Caki2 (cell line): ENCODE measurements at places on chromosomes 7 and 10.

DNA sequence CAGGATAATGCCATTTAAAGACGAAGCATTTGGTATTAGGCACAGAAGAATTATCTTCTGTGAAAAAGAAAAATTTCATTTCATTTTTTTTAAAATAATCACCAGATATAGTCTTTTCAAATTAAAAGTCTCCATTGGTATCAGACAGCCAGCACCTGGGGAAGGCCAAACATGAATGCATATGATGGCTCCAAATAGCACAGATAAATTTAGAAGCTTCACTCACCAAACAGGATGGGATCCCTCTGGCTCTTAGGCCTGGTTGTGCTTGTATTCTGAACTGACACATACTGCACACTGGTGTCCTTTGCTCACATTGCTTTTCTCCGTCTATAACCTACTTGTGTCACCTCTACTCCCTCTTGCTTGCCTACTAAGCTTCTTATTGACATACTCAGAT is 169.5 kb upstream of the CHRM2 start:
- no peak for DNase-seq

- DNase-seq = peak; percentile 81
These were observed 109.6 kb upstream of the MTPN start for GRCh38 chr7:136086712-136087111.

- no peak for DNase-seq
These were observed 71.3 kb downstream of the CUL1 start for GRCh38 chr7:148770004-148770403.

DNA sequence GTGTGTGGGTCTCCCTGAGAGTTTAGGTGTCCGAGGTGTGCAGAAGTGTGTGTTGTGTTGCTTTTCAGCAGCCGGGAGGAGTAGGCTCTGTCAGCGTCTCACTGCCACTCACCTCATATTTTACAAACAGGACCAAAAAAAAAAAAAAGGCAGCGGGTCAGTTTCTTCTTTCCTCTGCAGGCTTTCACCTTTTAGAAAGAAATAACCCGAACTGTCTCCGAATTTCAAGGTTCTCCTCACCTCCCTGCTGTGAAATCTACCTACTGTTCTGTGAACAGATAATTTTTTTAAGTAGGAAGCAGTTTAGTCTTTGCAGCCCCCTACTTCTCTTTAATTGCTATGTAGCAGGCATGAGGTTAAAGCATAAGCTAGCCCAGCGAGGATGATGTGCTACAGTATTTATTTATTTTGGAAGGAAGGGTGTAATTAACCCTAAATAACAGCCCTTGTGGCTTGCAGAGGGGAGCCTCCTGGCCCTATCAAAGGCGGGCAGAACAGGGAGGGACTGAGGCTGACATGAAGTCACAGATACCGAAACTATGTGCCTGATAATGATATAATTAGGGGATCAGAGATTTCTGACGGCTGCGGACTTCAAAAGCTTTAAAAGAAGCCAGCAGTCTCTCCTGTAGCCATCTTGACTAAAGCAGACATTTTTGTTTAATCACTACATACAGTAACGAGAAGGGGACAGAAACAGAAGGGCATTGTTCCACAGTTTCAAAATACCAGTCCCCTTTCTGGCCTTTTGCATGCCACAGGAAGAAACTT is 1.6 kb downstream of the BAMBI start:
- peak; percentile 37 for DNase-seq

DNA sequence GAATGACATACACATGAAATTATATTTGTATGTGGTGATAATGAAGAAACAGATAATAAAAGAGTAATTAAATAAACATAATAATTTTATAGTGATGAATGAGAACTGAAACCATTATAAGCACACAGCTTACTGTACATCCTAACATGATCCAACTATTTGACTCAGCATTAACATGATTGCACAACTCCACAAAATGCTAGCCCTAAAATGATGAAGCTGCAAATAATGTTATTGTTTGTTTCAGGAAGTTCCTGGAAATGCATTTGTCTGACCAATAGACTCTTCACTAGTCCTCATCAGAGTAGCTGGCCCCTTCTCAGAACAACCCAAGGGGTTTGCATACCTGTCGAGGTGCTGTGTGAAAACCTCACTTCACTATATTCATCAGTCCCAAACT is 115.5 kb downstream of the RTKN2 start:
- no peak for DNase-seq

GRCh38 chr7:143456992-143457793 is 13.9 kb downstream of the TAS2R60 start:
- no peak for DNase-seq

DNA sequence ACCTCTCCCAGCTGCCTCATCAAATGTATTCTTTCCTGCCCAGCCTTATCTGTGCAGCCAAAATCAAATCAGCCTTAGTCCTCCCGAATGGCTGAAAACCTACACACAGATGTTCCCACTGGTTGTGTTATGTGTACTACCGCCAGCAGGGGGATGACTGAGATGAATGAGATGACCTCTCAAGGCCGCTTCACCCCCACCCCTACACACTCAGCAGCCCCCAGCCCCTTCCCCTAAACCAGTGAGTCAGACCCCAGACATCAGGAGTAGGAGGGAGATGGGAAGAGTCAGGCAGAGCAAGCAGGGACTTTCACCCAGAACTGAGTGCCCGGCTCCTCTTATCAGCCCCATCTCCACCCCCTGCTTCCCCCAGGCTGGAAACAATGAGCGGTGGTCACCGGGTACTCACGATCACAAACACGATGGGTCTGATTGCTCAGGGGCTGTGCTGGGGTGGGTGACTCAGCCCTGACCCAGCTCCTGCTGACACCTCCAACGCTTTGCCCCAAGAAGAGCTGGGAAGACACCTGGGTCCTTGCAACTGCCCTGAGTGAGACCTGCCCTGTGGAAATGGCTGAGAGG is 6.5 kb upstream of the C10orf105 start:
- DNase-seq = no peak

DNA sequence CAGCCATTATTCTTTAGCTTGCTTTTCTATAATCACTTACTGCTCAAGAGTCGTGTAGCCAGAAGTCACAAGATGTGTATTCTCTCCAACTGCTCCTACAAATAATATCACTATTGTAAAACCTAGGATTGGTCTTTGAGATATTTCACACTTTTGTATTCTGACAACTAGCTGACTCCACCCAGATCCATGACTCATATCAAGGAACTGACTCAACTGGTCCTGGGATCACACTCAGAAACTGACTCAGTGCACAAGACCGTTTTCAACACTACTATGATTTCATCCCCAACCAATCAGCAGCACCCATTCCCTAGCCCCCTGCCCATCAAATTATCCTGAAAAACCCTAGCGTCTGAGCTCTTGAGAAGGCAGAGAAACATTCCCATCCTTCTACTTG is 56.5 kb upstream of the ORC5 start:
- DNase-seq = no peak

GRCh38 chr10:96496281-96496925 is 17.3 kb downstream of the TLL2 start:
- peak; percentile 13 for DNase-seq

GRCh38 chr7:14191686-14192098 is 202.2 kb upstream of the ETV1 start:
- DNase-seq = no peak

DNA sequence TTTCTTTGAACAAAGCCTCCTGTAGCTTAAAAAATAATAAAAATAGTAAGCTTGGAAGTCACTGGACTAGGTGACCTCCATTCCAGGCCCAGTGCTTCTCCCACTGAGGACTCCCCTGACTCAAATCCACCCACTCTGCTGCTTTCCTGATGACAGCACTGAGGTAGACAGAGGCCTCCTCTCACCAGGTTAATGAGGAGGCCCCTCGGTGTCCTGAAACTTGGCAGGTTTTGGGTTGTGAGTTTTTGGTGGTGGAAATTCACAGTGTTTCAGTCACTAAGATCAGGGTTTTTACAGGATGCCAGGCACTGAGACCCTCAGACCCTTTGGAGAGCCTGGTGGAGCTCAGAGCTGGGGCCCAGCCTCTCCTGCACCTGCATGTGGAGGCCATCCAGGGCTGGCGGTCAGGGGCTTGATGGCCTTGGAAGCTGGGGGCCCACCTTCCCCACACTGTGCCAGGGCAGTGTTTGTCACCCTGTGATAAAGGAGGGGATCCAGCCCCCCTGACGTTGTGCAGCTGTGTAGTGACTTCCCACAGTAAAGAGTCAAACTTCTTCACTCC is 19.1 kb downstream of the TSPAN14 start:
- DNase-seq = no peak

- no peak for DNase-seq
These were observed 2.2 kb downstream of the DNAJC30 start for GRCh38 chr7:73681031-73681430.

GRCh38 chr10:106655165-106655564 is 509.3 kb downstream of the SORCS1 start:
- DNase-seq = no peak

- no peak for DNase-seq
These were observed 24.4 kb upstream of the PPIF start for GRCh38 chr10:79322616-79323543.

DNA sequence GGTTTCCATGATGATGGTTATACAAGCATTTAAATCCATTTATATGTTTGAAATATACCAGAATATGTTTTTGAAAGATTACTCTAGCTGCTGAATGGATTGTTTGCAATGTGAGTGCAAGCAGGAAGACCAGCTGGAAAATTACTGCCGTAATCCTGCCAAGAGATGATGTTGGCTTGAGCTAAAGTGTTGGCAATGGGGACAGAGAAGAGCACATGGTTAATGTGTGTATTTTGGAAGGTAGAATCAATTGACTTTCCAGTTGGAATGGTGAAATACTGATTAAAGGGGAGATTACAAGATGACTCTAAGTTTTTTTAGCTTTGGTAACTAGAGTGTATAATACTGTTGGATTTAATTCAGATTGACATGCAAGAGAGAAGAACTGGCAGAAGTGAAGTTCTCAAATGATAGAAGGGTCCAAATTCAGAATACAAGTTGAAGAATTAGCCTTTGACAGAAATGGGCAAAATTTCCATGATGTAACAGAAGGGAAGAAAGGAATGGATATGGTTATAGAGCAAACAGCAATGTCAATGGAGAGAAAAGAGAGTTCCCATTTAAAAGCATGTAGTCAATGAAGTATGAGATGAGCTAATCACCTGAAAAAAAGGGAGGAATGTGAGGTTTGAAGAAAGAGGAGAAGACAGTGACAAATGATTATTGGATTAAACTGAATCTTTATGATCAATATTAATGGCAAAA is 422.0 kb downstream of the CDC14C start:
- no peak for DNase-seq

DNA sequence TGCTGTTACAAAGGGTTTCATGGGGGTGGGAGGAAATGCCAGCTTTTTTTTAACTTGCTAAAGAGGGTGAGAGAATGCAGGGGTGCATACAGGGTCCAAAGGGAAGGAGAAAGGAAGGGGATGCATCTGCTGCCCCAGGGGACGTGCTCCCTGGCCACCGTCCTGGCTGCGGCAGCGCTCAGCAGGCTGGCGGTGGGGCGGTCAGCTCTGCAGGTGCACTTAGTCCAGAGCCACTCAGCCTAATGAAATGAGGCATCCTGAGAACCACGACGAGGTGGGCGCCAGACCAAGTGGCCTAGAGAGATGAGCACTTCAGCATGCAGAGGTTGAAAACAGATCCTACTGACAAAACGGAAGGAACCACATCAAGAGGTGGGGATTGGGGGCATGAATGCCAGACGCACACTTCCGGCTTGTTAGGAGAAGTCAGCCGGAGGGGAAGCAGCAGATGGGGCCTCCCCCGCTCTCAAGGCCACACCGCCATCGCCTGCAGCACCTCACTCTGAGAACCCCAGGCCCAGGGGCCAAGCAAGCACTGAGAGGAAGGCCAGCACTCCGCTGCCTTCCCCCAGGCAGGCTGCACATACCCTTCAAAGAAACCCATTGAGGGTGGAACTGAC is 94.5 kb downstream of the MAD1L1 start:
- DNase-seq = no peak

DNA sequence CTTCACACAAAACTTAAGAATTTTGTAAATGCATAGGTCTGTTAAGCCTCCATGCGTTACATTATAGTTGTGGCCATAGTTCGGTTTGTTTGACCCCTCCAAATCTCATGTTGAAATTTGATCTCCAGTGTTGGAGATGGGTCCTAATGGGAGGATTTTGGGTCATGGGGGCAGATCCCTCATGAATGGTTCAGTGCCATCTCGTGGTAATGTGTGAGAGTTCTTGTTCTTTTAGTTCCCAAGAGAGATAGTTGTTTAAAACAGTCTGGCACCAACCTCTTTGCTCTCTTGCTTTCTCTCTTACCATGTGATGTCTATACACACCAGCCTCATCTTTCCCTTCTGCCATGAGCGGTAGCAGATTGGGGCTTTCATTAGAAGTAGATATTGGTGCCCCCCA is 264.3 kb downstream of the TCF7L2 start:
- DNase-seq = no peak

DNA sequence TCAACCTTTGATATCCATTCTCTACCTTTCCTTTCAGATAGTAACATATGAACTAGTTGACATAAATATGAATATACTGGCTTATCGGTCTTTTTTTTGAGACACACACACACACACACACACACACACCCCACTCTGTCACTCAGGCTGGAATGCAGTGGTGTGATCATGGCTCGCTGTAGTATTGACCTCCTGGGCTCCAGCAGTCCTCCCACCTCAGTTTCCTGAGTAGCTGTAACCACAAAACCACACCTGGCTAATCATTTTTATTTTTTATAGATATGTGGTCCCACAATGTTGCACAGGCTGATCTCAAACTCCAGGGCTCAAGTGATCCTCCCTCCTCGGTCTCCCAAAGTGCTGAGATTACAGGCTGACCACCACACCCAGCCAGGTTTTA is 14.2 kb upstream of the NT5C3A start:
- DNase-seq = no peak

DNA sequence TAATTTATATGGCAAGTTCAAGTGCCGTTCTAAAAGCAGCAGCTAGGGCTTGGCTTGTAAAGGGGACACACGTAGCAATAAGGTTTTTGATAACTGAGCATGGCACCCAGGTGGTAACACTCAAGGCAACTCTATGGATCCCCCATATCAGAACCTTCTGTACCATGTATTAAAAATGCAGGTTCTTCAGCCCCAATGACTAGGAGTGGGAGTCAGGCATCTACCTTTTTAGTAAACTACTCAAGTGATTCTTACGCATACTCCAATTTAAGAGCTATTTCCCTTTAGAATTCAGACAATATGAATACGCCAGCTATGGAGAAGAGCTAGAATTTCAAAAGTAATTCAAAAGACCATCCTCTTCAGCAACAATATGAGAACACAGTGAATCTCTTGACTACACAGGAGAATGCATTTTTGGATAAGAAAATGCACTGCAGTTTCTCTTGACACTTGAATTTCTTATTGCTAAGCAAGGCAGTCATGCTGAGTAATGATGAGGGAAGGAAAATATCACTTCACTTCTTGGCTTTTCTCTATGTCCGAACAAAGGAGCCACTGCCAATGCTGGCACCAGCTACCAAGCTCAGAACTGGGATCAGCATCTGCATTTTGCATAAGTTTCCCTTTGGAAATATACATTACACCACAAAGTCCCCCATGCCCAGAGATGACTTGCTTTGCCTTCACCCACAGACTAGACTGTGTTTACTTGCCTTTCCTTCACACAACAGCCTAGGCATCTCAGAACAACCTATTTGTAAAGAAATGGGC is 53.5 kb downstream of the ABLIM1 start:
- DNase-seq = peak; percentile 43

- no peak for DNase-seq
These were observed 43.8 kb downstream of the ETV1 start for GRCh38 chr7:13945670-13946069.

GRCh38 chr7:116633131-116633988 is 38.6 kb upstream of the MET start:
- DNase-seq = peak; percentile 85

- DNase-seq = no peak
These were observed 175.1 kb upstream of the PTPRZ1 start for GRCh38 chr7:121697731-121698316.
